Stimulated activated CD4-positive, alpha-beta T cell treated with anti-CD3 and anti-CD28 coated beads, Interleukin-15, amount 100 ng/mL, for 1 hour (primary cell): ENCODE measurements at places on chromosomes 16 and 17.

GRCh38 chr17:33874617-33875060 lies 380.4 kb upstream of the CCL2 start:
- no peak for DNase-seq

- no peak for DNase-seq
Observed at GRCh38 chr17:63153488-63153887, 187.5 kb downstream of the TANC2 start.

DNA sequence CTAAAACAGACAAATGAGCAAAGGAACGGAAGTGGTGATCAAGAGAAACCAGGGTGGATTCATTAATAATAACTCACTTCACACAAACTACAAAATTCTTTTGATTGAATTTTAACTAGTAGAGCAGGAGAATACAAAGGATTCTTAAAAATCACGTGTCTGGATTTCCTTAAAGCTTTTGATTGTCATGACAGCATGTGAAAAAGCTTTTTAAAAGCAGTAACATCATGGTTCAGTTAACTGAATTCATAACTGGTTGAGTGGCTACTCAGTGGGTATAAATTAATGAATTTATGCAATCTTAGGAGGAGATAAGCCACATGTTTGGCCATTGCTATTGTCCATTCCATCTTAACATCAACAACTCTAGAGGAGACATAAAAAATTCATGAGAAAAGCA lies 333.2 kb downstream of the SLC39A11 start:
- DNase-seq = no peak

DNA sequence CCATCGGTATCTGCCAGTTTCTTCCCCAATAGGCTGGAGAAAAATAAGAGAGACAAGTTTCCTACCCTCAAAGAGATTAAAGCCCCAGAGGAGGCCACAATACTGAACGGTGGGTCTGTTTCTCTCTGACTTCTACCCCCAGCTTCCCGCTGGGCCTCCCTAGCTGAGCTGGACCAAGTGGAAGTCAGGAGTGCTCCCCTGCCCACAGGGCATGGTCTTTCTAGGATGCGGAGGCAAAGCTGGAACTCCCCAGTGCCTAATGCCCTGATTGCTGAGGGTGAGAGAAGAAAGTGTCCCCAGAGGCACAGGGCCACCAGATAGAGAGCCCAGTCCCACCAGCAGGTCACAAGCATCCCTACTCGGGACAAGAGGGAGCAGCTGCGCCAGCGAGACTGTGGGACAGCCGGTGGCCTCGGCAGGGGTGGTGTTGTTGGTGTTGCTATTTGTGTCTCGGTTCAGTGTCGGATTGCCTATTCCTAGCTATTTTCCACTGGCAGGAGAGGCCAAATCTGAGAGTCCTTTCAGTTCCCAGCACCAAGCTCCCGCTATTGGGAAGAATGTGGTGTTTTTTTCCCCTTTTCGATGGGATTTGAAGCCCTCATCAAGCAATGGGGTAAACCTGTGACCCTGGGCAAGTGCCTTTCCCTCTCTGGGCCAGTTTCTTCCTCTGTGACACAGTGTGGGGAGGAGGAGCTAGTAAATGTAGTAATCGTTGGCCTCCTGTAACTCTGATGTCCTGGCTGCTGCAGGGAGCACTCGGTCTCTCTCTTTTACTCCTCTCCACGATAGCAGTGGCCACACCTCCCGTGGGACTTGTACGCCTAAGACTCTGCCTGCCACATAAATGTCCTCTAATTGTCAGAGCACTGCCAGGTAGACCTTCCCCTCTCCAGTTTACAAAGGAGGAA lies 22.5 kb upstream of the TBX2 start:
- DNase-seq = no peak

GRCh38 chr16:20676268-20676825 lies 21.1 kb downstream of the ACSM1 start:
- no peak for DNase-seq

DNA sequence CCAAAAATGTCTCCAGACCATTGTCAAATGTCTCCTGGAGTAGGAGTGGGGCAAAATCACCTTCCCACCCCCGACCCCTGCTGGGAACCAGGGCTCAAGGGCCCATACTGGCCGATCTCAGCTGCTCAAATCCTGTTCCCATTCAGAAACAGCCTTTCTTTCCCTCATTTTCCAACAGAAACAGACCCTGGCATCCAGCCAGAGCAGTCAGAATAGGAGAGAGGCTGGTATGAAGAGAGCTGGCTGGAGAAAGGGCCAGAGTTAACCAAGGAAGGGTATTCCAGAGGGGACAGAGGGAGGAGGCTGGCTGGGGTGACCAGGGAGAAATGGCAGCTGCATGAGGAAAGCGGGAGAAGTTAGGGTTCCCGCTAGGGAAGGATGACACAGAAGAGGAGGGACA lies 199.1 kb downstream of the XYLT1 start:
- DNase-seq = no peak

GRCh38 chr16:56869513-56870275 lies 4.7 kb downstream of the SLC12A3 start:
- DNase-seq = no peak

DNA sequence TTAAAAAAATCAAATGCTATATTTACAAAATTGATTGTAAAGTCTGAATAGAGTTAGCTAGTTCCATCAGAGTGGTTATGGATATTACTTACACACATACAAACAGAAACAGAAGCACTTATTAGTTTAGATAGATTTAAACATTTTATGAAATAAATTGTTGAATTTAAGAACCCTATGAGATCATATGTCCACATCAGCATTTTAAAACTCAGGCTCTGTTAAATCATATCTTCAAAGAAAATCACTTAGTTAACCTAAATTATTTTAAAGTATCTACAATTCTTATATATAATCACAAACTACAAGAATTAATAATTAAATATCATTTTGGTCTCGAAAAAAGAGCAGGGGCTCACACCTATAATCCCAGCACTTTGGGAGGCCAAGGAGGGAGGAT lies 42.5 kb downstream of the HELZ start:
- DNase-seq = no peak

DNA sequence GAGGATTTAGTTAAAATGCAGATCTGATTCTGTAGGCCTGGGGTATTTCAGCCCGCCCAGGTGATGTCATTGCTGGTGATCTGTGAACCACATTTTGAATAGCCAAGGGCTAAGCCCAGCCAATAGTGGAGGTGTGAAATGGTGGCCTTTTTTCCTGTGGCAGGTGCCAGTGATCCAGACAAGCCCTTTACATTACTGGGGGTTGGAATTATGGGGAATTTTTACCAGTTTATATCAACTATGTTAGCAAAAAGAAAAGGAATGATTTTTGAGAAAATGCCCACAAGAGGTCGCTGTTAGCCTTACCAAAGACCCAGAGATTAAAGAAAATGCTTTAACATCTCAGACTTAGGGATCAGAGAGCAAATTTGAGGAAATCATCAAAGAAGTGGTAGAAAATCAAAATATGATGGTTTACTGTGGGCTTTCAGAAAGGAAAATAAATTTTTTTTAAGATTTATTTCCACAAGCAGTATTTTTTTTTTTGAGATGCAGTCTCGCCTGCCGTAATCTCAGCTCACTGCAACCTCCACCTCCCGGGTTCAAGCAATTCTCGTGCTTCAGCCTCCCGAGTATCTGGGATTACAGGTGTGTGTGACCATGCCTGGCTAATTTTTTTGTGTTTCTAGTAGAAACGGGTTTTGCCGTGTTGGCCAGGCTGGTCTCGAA lies 3.9 kb downstream of the VPS35L start:
- no peak for DNase-seq

GRCh38 chr17:41624208-41625101 lies at the start of gene KRT17:
KRT17 (minus strand) TSS chr17:41624575; CDS start chr17:41624509, 66 bp downstream.
- no peak for DNase-seq

DNA sequence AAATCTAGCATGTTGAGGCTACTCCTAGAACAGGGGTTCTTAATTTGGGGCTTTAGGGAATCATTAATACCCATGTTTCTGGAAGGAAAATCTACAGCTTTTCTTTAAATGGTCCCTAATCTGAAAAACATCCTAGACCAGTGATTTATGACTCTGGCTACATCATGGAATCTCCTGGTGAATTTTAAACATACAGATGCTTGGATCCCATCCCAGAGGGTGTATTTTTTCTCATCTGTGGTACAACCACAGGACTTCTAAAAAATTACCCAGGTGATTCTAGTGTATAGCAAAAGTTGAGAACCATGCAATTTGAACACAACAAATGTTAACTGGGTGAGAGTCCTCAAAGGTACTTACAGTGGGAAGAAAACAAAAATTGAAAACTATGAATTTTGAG lies 41.5 kb downstream of the KANSL1 start:
- no peak for DNase-seq

- DNase-seq = no peak
Observed at GRCh38 chr16:2894231-2894630, 11.2 kb downstream of the FLYWCH2 start.

GRCh38 chr17:40490289-40490853 lies 11.1 kb downstream of the TNS4 start:
- no peak for DNase-seq

- no peak for DNase-seq
Observed at GRCh38 chr16:54066451-54067105, 220.0 kb downstream of the IRX3 start.

GRCh38 chr16:31010585-31011325 lies at the start of gene STX1B:
STX1B (minus strand) TSS chr16:31010638; CDS start chr16:31010396, 242 bp downstream.
- DNase-seq = peak; percentile 40

DNA sequence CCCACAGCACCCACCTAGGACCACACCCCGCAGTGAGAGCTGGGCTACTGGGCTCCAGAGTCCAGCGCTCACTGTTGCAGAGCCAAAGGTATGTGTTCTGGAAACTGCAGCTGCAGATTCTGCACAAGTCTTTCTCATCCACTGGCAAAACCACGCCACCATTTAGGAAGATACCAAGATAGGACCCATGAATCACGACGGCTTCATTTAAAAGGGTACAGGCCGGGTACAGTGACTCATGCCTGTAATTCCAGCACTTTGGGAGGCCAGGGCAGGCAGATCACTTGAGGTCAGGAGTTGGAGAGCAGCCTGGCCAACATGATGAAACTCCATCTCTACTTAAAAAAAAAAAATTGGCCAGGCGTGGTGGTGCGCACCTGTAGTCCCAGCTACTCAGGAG lies 18.8 kb downstream of the FOXF1 start:
- DNase-seq = no peak

DNA sequence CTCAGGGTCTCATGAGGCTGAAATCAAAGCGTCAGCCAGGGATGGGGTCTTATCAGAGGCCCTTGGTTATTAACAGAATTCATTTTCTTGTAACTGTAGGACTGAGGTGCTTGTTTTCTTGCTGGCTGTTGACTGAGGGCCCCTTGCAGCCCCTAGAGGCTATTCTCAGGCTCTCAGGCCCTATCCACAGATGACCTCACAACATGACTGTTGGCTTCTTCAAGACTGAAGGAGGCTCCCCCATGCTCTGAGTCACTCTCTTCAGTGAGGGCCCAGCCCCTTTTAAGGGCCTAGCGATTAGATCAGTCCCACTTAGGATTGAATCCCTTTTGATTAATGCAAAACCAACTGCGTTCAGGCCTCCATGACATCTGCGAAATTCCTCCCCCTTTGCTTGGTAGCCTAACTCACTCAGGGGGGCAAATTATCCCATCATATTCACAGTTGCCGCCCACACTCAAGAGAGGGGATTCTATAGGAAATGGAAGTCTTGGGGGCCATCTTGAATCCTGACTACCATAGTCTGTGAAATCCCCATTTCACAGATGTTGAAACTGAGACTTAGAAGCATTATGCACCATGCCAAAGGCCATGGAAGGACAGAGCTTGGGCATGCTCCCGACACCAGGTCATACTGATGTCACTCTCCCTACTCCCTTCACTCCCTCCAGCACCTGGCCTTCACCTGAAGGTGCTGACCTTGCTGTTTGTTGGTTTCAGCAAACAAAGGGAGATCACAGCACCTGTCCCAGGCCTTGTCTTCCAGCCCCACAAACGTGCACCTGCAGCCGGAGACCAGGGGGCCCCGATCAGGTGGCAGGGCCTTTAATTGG lies 592.3 kb downstream of the MAF start:
- no peak for DNase-seq

DNA sequence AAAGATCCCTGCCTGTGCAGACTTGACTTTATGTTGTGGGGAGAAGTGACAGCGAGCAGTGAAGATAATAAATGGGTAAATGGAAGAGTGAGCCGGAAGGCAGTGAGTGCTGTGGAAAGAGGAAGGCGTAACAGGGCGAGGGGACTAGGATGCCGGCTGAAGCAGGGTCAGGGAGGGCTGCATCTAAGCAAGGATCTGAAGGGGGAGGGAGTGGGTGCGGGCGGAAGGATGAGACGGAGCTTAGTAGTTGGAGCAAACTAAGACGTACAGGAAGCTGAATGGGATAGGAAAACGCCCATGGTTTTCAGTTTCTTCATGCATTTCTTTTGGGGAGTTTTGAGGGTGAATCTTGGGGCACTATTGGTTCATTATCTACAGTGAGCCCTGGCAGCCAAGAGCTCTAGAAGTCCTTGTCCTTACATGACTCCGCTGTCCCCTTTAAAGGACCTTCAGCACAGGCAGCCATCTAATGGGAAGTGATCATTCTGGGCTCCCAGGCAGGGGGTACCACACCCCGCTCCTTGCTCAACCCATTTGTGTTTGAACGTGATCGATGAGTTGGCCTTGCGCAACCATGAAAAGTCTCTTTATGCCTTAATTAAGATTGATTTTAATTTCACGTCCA lies 10.4 kb upstream of the NAT9 start:
- no peak for DNase-seq

- no peak for DNase-seq
Observed at GRCh38 chr16:57930533-57930932, 40.4 kb downstream of the CNGB1 start.

DNA sequence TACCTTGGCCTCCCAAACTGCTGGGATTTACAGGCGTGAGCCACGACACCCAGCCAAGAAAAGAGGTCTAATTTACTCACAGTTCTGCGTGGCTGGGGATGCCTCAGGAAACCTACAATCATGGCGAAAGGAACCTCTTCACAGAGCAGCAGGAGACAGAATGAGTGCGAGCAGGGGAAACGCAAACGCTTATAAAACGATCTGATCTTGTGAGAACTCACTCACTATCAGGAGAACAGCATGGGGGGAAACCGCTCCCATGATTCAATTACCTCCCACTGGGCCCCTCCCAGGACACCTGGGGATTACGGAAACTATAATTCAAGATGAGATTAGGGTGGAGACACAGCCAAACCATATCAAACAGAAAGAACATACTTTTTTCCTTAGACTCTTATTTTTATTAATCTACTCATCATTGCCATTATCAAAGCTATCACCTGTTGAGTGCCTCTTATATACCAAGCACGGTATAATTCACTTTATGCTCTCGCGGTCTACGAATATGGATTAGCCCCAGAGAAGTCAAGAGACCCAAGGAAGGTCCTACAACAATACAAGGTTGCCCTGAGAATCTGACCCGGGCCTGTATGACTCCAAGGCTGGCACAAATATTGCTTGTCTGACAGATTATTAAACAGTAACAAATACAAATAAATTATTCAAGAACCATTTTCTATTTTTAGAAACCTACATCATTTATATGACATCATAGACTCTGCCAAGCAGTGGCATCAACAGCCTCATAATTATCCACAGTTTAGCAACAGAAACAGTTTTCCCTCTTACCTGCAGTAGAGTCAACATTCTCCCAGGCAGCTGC lies 2.4 kb downstream of the POLR3K start:
- DNase-seq = no peak

GRCh38 chr16:17296431-17296830 lies 174.3 kb downstream of the XYLT1 start:
- no peak for DNase-seq

GRCh38 chr16:25199457-25199856 lies 17.3 kb upstream of the AQP8 start:
- DNase-seq = no peak

- no peak for DNase-seq
Observed at GRCh38 chr17:41003926-41004325, 4.2 kb upstream of the KRTAP3-2 start.
